Stimulated activated CD4-positive, alpha-beta T cell treated with anti-CD3 and anti-CD28 coated beads, Interleukin-2, amount 100 ng/mL, for 24 hours (primary cell): ENCODE measurements at places on chromosomes 6 and 20.
A peak's percentile ranks its signal among the peaks of the same experiment; 100 is the strongest.

- DNase-seq, result no peak
These were observed 64.7 kb downstream of the AK9 start for GRCh38 chr6:109626311-109626710.

DNA sequence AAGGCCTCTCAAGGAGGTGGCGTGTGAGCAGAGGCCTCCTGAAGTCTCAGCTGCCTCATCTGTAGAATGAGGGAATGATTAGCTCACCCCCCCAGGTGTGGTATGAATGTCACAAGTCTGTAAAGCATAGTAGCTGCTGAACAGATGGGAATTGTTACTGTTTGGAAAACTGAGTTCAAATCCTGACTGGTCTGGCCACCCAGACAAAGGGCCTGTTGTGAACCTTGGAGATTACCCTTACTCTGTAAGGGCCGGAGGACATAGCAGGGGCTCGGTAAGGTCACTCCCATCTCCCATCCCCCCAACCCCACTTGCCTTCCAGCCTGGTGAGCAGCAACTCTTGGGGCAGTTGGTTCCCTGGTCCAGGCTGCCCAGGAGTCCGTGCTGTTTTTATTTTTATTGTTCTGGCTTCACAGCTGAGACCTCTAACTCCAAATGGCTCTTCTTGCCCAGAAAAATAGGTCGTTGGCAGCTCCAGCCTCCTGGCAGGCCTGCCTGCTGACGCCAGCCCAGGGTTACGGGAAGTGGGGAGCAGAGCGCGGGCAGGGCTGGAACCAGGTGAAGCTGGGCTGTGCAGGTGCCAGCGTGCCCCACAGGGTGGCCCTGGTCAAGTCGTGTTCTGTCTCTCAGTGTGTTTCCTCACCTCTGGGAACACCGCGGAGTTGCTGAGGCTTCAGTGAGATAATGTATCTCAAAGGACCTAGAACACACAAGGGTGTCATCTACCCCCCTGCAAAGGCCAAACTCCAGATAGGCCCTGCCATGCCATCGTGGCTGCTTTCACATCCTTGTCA is 4.5 kb upstream of the SIRPA start:
- DNase-seq, result no peak

- no peak for DNase-seq
These were observed 79.8 kb downstream of the PRDM1 start for GRCh38 chr6:106165885-106166485.

- no peak for DNase-seq
These were observed 95.8 kb downstream of the BANF2 start for GRCh38 chr20:17795501-17796071.

DNA sequence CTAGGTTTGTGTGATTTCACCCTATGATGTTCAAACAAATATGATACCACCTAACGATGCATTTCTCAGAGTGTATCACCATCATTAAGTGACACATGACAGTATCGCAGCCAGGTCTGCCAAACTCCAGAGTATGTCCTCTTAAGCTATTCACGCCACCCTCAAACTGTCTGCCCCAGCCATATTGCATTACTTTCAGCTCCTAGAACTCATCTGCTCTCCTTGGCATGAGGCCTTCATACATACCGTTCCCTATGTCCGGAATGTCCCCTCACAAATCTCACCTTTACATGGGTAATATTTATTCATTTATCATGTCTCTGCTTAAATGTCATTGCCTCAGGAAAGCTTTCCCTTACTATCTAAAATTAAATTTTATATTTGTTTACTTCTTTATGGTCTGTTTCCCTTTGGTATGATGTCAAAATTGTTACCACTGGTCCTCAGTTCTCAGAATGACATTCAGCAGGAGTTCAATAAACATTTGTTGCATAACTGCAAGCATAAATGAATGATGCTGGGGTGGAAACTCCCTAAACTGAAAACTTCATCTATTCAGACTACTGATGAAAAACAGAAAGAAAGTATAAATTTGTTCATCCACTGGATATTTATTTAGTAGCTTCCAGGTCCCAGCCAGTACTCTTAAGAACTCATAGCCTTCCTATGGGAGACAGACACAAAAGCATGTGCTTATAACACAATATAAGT is 3.2 kb downstream of the SESN1 start:
- DNase-seq, result no peak

- no peak for DNase-seq
These were observed 300.1 kb upstream of the KCNQ5 start for GRCh38 chr6:72321788-72322187.

- no peak for DNase-seq
These were observed 2.8 kb downstream of the TENT5A start for GRCh38 chr6:81749707-81750106.

GRCh38 chr6:37516076-37516919 is 16.6 kb upstream of the CCDC167 start:
- DNase-seq, result peak; percentile 93

GRCh38 chr6:30231067-30231466 is 17.9 kb upstream of the TRIM26 start:
- DNase-seq, result no peak

- no peak for DNase-seq
These were observed 113.9 kb downstream of the ALDH8A1 start for GRCh38 chr6:134835993-134836392.

- DNase-seq, result peak; percentile 14
These were observed 5.2 kb upstream of the BPIFA3 start for GRCh38 chr20:33211817-33212424.

- DNase-seq, result no peak
These were observed 162.1 kb upstream of the RAB32 start for GRCh38 chr6:146381486-146381885.

DNA sequence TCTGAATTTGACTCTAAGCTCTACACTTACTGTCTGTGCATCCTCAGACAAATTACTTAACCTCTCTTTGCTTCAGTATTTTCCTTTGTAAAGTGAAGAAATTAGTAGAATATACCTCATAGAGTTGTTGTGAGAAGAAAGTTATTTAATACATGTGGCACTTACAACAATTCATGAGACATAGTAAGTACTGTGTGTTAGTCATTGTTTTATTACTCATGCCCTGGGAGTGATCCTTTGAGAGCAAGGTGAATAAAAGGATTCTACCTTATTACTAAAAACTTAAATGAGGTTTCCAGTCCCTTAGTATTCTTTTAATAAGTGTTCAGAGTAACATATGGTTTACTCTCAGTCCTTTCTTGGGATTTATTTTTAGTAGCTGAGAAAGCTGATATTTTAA is 233.6 kb upstream of the MAP3K7 start:
- DNase-seq, result no peak

DNA sequence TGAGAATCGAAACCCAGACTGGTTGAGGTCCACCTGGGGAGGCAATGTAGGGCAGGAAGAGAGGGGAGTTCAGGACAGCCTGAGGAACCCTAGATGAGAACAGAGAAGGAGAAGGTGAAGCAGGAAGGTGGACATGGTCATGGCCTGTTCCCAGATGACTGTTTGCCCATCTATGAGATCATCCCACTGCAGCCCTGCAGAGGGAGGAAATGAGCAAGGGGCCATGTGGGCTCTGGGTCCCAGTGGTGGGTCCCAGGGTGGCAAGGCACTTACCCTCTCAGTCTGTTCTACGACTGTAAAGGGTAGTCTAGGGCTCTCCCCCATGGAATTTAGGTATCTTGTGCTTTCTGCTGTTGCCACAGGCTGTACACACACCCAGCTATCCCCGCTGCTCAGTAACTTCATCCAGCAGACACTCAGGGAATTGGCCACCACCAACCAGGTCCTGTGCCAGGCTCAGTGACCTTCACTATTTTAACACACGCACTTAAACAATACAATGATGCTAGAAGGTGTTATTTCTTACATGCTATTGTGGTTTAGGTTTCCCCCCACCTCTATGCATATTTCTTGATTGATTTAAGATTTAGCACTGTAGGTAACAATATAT is 89.8 kb downstream of the TOX2 start:
- DNase-seq, result no peak

DNA sequence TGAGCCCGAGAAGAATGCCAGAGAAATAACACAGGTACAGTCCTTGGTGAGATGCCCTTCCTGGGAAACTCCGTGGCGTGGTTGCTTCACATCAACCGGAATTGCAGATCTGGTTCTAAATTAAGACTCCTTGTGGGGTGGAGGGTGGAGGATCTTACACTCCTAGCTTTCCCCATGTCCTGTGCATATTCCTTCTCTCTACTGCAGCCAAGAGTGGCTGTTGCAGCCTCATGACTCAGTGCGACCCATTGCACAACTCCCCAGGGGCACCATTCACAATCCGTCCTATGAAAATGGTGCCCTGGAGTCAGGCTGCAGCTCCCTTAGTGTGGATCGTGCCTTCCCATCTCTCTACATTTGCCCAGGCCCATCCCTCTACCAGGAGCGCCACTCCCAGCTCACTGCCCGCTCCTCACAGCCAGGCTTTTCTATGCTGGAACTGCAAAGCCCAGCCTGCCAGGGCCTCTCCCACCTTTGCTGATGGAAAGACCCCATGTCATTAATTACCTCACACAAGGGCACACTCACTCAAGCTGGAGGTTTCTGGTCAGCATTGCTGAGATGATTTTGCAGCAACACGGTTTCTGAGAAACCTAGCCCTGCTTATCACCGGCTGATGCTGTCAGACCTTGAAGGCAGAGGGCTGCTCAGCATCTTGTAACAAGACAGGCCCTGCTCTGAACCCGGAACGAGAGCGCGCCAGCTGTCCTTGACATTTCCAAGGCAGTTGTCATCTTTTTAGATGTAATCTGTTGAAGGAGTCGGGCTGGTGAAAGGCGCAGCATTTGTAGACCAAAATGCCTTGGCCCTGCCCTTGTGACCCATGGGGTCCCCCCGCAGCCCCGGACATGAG is 39.7 kb downstream of the SIRPA start:
- DNase-seq, result no peak

DNA sequence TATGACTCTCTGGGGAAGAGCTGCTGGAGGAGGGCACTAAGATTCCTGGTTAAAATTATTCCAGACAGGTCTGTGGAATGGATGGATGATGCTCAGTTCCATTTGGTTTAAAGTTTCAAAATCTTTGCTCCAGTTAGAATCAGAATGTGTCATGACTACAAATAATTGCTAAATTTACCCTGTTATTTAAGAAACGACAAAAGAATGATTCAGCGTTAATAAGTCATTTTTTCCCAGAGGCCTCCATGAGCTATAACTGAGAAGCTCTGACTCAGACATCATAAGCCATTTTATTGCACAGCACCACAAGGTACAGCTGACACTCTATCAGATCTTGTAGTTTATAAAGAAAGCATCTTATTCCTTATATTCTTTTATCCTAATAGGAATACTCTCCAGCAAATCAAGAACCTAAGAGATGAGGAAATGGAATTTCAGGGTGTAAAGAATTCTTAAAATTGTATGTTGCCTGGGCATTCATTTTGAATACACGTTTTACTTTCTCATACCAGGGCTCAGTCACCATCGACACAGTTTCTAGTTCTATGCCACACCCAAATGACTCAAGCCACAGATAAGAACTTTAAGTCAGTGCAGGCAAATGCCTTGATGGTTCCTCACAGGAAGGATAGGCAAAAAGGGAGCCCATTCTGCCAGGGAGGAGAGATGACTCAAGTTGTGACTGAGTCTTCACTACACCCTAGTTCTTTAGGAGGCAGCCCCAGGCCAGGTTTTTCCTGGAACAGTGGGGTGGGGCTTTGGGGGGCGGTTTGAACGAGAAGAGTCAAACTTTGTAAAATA is 636.0 kb downstream of the MMUT start:
- no peak for DNase-seq

DNA sequence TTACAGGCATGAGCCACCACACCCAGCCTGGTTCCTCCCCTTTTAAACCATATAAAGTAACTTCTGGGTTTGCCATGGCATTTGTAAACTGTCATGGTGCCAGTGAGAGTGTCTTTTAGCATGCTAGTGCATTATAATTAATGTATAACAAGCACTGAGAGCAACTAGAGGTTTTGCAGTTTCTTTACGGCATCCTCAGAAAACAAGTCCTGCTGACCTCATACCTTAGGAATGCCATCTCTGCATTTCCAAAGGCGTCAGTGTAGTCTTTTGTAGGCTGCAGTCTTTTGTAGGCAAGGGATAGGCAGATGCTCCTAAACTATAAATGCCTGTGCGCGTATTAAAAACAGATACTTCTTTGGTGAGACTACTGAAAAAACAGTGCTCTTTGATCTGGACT is 75.0 kb upstream of the EZR start:
- no peak for DNase-seq

DNA sequence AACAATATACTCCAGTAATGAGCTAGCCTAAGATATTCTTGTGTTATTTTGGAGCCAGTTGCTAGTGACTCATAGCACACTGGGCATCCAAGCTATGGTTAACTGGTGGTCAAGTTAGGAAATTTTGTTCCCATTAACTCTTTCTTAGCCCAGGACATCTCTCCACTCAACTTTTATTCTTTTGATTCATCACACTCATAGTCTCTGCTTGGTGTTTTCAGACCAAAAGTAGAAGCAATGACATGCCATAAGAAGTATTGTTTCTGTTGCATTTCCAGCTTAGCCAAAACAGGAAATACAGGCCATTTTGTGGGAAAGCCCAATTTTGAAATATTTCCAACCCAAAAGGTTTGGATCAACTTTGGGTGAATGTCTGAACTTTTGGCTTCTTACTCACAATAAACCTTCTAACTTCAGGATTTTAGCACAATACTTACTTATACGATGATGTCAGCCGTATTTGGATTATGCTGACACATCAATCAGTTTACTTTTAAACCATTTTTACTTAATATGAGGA is 31.6 kb upstream of the CCN2 start:
- DNase-seq, result no peak

DNA sequence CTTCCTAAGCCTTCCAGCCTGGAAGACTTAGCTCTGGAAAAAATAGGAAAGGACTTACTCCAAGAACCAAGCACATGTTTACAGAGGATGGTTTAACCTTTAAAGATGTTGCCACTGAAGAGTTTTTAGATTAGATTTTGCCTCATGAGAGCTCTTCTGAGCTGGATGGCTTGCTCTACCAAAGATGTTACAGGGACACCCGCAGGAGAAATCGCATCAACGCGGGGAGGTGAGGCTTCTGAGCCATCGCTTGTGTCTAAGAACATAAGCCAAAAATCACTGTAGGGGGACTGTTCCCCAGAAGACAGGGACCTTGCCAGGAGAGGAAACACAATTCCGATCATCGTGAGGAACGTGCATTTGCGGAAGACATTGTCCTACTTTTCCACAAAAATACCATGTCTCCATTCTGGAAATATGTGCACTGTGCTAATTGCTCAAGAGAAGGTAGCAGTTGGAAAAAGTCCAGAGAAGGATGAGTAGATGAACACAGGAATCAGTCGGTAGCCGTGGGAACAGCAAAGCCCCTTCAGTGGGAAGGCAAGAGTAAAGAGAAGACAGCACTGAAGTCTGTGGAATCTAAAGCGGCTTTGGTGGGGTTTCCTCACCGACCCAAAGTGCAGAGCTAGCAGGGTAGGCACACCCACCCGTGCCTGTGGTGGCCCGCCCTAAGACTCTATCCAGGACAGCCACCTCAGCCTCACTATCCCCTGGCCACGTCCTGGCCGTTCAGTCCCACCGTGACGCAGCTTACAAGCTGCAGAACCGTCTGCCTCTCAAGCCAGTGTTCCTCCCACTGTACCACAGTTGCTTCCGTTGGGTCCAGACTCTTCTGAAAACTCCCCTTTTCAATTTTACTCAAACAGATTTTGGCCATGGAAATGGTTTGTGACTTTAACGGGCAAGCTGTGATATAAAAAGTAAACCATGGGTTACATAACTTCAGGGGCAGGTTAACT is 334.8 kb downstream of the NRN1 start:
- no peak for DNase-seq
